Hippocampal formation (tissue), 2 donors: ENCODE measurements at places on chromosomes 7 and 10.
A peak's percentile ranks its signal among the peaks of the same experiment; 100 is the strongest.

GRCh38 chr10:98589007-98589406 lies 142.3 kb upstream of the HPS1 start:
- no peak for DNase-seq

GRCh38 chr7:103075337-103075918 lies 488 bp downstream of the ARMC10 start:
- DNase-seq = peak; percentile 30

- DNase-seq = no peak
These were observed 26.3 kb downstream of the SND1 start for GRCh38 chr7:127678337-127678736.

- no peak for DNase-seq
These were observed 56.4 kb upstream of the C1GALT1 start for GRCh38 chr7:7125963-7126362.

GRCh38 chr10:102608487-102608886 lies 35.8 kb upstream of the TRIM8 start:
- no peak for DNase-seq

- peak; percentile 2 for DNase-seq
These were observed 87.7 kb downstream of the PIK3CG start for GRCh38 chr7:106952658-106953231.

- DNase-seq = no peak
These were observed 27.3 kb upstream of the CYP3A5 start for GRCh38 chr7:99707096-99707495.

GRCh38 chr7:35817181-35817580 lies 16.3 kb downstream of the SEPTIN7 start:
- no peak for DNase-seq

GRCh38 chr10:81909453-81909852 lies 34.5 kb downstream of the NRG3 start:
- no peak for DNase-seq

DNA sequence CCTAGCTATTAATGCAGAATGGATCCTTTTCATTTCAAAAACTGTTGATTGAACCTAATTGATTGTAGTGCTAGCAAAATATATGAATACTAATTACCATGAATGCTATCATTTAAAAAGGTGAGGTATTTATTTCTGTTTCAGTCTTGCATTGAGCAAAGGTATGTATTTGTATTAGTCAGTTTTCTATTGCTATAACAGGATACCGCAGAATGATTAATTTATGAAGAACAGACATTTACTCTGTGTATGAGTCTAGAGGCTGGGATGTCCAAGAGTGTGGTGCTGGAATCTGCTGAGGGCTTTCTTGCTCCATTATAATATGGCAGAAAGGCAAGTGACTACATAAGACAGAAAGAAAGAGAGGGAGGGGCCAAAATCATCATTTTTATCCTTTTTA lies 199.2 kb downstream of the KIF20B start:
- no peak for DNase-seq

- peak; percentile 15 for DNase-seq
These were observed 365 bp downstream of the YME1L1 start for GRCh38 chr10:27153845-27154193.

DNA sequence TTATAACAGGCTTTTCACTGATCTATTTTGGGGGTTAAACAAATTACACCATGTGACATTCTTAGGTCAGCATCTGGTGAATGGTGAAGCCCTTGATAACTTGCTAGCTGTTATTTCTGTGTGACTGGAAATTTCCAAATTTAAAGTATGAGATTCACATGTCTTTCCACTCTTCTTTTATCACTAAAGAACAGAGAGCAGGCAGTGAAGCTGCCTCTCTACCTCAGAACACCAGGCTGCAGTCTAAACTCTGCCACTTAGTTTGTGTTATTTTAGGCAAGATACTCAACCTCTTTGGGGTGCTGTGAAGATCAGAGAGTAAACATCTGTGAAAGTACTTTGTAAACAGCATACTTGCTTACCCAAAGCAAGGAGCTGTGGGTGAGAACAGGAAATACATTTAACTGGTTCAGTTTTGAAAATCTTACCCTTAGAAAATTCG lies 15.5 kb upstream of the SP4 start:
- no peak for DNase-seq

DNA sequence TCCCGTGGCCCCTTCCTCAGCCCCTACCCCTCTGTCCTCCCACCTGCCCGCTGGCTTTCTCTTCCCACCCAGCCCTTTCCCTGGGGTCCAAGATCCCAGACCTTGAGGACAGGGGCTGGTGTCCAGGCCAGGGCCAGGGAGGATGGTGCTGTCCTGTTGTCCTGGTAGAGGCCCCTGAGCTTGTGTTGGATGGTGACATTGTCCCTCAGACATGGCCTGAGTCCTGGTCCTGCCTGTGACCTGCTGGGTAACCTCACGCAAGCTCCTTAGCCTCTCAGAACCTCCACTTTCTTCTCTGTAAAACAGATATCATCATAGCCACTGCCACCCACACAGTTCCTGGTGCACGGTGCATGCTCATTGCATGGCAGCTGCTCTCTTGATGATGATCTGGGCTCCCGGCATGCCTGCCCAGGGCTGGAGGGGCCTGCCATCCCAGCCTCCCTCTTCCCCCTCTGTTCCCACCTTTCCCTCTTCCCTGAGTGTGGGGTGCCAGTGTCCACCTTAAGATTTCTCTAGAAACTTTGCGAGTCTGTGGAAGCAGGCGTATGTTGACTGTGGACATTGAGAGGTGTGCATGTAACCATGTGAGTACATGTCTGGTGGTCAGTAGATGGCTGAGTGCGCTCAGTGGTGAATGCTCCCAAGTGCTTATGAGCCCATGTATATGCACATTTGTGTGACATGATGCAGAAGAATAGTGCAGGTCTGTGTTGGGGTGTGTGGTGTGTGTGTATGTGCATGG lies 60.4 kb downstream of the NEURL1 start:
- no peak for DNase-seq

DNA sequence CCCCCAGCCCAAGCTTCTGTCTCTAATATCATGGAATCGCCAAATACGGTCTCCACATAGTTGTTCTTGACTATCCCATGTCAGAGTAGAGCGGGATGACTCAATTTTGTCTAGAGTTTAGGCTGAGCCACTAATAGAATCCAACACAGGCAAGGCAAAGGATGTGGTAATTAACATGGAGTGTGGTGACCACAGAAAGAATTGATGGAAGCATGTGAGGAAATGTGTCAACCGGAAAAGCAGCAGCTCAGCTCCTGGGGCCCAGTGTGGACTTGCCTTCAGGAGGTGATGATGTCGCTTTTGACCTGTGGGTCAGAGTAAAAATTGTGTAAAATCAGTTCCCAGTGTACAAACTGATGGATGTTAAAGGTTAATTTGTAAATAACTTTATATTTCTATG lies 139.3 kb upstream of the KLF6 start:
- no peak for DNase-seq
